ENCODE measurements at places on chromosomes 1 and 21.

- DNase-seq: no peak
These were observed 59.2 kb downstream of the CD34 start for GRCh38 chr1:207851696-207852095.

- DNase-seq: peak; percentile 8
These were observed 9.6 kb upstream of the C8B start for GRCh38 chr1:56975446-56975845.

- DNase-seq: no peak
These were observed 8.2 kb upstream of the SMCP start for GRCh38 chr1:152869808-152870419.

- no peak for DNase-seq
These were observed 57.7 kb downstream of the ASTN1 start for GRCh38 chr1:177106614-177107365.

DNA sequence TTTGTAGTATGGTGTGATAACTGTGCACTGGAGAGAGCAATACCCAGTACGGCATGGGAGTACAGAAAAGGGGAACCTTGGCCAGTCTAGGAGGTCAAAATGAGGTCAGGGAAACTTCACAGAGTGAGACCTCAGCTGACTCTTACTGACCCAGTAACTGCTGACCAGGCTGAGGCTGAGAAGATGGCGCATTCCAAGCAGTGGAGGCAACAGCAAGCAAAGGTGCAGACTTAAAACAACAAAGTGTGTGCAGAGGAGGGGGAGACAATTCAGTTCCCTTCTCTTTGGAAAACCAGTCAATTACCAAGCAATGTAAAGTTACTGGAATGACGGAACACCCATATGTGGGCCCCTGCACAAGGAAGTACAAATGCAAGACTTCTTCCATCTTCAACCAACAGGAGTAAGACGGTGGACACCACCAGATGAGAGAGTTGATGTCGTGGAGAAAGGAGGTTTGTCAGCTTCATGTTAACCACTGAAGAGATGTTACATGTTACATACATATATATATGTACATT is 54.6 kb upstream of the PRDX6 start:
- DNase-seq: no peak

GRCh38 chr1:96968541-96968940 is 247.0 kb downstream of the PTBP2 start:
- DNase-seq: no peak

DNA sequence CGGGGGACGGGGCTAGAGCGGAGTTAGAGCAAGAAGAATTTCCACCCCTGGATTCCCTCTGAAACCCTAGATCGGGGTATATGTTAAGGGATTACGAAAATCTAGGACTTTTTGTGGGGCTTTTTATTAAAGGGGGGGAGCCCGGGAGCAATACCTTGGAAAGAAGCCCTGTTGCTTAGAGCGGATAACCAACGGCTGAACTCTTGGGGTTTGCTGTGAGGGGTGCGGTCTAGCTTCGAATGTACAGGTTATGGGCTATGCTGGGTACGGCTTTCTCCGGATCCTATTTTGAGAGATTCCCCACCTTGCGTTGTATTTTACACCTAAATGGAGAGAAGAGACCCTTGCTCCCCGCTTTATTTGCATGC is 626 bp downstream of the DYRK3 start:
- no peak for DNase-seq

DNA sequence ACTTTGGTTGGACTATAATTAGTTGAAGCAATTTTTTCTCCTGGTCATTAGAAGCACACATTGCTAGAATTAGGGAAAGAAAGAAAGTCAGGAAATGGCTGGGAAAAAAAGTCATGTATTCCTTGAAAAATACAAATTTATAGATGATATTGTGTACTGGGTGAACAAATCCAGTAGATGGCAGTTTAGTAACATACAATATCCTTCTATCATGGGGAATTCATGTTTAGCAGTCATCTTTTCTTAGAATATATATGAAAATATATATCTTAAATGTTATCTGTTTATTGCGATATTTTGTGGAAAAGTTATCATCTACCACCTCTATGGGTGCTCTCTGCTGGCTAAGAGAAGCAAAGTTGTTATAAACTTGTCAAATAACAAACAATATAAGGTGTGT is 13.1 kb upstream of the ZRANB2 start:
- DNase-seq: no peak

- no peak for DNase-seq
These were observed 2.8 kb downstream of the SMCP start for GRCh38 chr1:152880907-152881306.

GRCh38 chr1:68051475-68051874 is 1.0 kb upstream of the DIRAS3 start:
- no peak for DNase-seq

- DNase-seq: no peak
These were observed 103.8 kb downstream of the SPATA17 start for GRCh38 chr1:217734973-217735372.

- no peak for DNase-seq
These were observed 2.4 kb upstream of the PTAFR start for GRCh38 chr1:28178690-28179485.

GRCh38 chr1:2534687-2535441 is 4.8 kb upstream of the HES5 start:
- DNase-seq: no peak

GRCh38 chr1:60823151-60823550 is 259.2 kb upstream of the NFIA start:
- DNase-seq: no peak

- DNase-seq: no peak
These were observed 79.4 kb downstream of the RRAGC start for GRCh38 chr1:38780133-38780532.

DNA sequence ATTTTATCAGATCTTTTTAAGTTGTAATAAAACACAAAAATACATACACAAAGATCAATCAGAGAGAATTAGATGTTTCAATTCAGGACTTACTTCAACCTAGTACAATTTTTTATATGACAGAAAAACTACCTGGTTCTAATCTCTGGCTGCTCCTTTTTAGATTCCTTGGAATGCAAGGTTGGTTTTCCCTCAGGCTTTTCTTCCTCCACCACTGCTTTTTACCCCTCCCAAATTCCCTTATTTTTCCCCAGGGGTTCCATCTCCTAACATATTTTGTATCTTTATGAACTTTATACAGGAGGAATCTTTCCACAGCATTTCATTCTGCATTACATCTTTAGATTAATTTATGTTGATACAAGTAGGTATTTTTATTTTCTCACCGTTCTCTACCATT is 33.2 kb downstream of the PIK3R3 start:
- DNase-seq: no peak

DNA sequence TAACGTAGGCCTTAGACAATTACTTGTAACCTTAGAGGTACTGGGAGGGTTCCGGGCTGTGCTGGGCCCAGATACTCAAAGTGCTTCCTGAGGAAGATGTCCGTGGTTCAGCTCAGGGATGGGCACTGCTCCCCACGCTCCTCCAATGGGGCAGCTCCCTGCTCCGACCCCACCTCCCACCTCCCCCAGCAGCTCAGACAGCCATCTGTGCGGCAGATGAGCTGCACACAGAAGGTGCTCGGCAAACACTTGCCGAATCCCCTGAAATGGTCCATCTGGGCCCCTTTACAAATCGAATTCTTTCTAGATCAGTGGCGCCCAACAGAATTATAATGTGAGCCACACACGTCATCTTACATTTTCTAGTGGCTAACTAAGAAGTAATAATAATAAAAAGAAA is 242.4 kb upstream of the RAB4A start:
- DNase-seq: no peak

- no peak for DNase-seq
These were observed 143.1 kb downstream of the PCBP3 start for GRCh38 chr21:45786660-45787059.

DNA sequence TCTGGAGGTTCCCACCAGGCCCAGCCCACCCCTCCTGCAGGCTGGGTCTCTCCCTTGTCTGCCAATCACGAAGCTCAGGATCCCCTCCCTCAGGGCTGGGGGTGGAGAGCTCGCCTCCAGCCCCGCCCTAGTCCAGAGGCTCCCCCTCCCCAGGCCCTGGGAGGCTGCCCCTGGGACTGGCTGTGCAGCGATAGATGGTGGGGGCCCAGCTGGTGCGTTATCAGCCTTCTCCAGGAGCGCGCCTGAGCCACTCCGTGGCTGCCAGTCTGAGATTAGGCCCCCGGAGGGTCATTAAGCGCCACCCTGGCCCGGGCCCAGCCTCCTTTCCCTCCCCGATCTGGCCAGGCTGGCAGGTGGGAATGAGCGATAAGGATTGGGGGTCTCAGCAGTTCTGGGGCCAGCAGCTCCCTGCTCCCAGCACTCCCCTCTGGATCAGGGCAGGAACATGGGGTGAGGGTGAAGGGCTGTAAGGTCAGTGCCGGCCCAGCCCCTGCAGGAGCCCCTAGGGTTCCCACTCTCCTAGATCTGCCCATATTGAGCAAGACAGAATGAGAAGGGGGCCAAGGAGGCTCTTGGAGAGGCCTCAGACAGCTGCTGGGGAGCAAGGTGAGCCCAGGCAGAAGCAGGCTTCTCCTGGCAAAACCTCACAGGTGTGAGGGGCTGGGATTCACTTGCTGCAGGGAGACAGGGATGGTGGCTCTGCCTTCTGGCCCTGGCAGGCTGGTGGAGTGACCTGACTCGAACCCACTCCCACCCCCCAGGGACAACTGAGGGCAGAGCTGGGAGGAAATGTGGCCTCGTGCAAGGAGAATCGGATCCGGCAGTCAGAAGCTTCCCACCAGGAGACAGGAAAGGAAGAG is 8.5 kb downstream of the PDZK1IP1 start:
- no peak for DNase-seq

DNA sequence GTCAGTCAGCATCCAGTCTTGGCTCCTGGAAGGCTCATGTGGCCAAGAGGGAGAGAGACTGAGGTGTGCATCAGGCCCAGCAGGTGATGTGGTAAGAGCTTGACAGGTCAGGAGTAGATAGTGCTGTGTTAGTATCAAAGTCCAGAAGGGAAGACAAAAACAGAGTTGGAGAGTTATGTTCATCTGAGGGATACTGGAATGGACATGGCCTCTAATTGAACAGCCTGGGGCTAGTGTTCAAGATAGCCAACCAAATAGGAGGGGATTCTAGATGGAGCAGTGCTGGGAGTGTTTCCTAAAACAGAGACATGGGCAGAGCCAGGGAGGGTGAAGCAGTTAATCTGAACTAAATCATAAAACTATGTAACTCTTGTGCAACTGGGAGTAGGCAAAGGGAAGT is 120.7 kb upstream of the MARK1 start:
- DNase-seq: no peak

DNA sequence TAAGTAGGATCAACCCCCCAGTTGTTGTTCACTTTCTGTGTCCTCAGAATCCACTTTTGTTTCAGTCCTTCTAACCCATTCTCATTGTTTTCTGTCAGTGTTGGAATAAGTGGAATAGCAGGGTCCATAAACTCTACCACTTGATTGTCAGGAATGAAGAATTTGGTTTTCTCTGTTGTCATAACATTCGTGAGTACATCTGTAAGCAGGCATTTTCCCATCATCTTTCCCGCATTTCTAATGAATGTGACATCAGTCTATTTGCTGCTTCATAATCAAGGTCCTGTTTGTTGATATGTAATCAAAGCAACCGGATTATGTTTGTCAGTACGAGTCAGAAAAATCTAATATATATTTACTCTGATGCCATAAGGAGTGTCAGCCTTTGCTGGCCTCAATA is 147.1 kb downstream of the KIF26B start:
- DNase-seq: no peak

DNA sequence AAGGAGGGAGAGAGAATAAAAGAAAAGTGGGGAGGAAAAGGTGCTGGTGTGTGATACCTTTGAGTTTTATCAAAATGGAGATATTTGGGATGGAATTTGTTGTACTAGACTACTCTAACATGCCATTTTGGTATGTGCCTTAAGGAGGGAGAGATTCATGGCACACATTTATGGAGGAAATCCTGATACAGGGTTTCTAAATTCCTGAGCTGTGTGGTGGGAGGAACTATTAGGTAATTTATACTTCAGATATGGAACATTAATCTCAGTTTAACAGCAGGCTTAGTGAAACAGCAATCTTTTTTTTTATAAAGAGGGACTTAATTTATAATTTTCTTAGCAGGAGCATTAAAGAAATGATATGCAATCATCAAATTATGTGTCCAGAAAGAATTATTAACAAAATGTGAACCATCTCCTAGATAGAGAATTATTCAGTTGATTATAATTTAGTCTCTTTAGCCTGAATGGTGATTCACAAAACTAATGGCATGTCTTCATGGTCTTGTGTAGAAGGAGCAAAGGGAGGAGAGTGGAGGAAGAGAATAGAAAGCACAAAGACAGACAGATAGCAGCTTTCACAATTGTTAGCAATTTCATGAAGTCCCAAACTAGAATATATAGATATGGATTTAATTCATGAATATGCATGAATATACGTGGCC is 301.6 kb downstream of the HLX start:
- no peak for DNase-seq

DNA sequence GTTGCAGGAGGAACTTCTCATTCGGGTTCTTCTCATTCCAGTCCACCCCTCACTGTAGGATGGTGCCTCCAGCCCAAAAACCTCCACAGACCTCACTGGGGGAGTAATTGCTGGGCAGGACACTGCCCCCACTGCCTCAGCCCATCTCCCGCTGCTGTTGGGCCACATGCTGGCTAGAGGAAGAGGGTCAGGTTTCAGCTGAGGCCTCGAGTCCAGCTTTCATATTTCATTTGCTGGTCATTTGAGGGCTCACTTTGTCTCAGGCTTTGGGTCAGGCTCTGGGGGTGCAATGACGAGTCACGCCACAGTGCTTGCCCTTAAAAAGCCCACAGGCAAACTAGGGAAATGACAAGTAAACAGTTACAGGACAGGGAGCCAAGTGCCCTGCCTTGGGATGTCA is 9.3 kb downstream of the CDK18 start:
- no peak for DNase-seq

DNA sequence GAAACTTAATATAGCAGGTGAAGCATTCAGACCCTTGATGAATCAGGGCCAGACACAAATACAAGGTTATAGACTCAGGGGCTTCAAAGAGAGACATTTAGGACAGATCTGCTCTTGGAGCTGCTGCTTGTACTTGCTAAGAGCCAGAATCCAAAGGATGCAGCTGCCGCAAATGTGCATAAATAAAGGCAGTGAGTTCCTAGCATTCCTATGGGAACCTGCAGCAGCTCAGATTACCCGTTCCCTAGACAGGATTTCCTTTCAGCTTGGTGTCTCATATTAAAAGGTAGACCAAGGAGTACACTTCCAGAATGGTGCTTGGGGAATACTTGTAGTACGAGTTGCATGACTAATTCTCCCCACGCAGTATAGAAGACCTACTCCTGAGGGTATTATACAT is 9.7 kb upstream of the LRRC53 start:
- no peak for DNase-seq

DNA sequence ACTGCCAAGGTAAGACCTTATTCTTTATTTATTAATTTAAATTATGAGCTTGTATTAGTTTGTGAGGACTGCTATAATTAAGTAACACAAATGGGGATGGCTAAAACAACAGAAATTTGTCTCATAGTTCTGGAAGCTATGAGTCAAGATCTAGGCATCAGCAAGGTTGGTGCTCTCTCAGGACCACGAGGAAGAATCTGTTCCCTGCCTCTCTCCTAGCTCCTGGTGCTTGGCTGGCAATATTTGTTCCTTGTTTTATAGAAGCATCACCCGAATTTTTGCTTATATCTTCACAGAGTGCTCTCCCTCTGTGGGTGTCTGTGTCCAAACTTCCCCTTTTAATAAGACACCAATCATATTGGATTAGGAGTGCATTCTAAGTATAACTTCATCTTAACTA is 41.4 kb upstream of the CCDC190 start:
- DNase-seq: no peak

GRCh38 chr1:230596306-230596705 is 46.0 kb upstream of the COG2 start:
- DNase-seq: no peak

- no peak for DNase-seq
These were observed 282.9 kb downstream of the SEC16B start for GRCh38 chr1:177686933-177687332.
